ENCODE measurements at places on chromosomes 1 and 21.
A peak's percentile ranks its signal among the peaks of the same experiment; 100 is the strongest.

DNA sequence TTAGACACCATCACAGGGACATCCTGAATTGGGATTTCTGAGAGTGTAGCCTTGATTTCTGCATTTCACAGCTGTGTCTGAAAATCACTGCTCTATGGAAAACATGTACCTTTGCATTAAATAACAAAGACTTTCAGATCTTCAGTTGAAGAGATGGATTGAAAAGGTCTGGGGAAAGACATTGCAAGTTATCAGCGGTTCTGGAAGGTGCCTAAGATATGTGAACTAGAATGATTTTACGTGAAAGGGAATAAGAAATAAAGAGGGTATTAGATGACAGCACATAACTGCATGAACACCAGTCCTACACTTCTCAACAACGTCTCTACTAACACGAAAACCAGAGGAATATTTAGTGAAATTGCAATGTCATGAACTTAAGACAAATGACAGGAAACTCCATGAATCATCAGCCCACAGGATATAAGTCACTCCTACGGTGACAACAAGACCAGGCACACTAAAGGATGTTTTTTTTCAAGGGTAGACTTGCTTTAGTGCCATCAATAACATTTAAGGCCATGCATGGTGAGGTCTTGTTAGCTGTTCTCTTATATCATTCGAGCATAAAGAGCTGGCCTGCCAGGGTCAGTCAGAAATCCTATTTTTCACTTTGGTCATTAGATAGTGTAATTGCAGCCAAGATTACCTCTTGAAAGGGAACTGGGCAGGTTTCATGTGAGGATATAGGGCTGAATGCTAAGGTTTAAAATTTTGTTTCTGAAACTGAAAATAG lies 283.1 kb downstream of the GRIK1 start:
- DNase-seq = no peak

DNA sequence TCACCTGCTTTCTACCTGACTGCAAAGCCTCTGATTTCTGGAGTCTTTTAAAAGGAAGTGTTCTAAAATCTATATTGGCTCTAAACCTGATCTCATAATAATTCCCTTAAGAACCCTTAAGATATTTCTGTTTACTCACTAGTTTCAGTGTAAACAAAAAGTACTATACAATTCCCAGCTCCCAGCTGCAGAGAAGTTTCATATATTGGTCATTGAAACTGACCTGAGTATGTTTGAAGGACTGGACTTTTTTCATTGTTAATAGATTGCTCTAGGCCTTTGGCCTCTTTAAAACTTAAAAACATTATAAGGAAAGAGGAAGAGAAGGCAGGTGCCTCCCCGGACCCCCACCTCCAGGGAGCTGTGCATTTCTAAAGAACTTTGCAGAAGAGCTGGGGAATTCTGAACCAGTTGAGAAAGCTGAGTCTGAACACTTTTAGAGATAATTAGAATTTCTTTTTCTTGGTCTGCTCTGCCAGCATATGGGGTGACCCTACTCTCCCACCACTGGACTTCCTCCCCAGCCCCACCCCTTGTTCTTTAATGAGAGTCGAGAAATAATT lies 23.7 kb downstream of the CLIC6 start:
- DNase-seq = no peak

DNA sequence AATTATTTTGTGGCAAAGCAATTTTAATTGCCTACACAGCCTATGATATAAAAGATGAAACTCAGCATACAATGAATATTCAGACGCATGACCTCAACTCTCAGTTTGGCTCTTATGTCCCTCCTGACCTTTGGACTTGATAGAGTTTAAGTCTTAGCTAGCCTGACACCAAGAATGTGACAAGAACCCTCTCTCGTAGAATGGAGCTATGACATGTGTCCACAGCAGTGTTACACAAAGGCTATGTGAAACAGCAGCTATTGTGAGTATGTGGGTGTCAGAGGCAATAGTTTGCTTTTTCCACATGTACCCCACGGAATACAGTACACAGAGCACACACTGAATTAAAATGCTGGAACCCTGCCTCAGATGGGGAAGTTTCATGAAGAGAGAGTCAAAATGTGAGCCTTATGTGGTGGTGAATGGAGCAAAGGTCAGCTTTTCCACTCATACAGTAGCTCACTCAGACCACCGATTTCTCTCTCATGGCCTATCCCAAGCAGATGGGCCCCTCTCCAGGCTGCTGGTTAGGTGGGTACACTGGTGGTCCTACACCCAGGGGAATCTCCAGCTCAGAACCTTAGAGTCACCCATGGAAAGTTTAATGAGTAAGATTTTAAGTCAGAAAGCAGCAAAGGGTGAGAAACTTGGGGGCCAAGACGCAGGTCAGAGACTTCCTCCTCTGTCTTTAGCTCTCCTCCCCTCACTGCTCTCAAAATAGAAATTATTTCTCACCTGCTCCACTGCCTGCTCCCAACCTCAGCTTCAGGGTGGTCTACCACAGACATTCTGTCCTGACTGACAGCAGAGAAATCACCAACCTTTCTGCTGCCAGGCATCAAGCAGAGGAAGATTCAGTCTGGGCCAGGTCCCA lies 10.1 kb upstream of the XCL2 start:
- DNase-seq = no peak

DNA sequence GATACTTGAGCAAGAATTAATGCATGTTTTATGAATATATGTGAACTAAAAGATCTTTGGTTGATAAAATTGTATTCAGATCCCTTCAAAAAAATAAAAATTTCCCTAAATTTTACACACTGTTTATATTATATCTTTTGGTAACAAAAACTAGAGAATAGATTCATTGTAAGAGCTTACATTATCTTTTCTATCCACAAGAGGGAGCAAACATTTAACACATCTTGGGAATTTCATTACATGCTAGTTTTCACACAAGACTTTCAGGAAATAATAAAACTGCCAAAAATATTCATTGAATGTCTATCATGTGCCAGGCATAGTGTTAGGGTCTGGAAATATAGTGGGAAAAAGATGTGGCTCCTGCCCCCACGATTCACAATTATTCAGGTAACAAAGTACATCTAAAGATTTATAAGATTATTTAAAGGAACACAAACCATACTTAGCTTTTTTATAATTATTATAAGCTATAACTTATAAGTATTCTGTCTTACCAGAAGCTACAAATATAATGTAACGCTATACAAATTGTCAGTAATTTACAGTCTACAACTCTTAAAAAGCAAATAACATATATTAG lies 30.6 kb downstream of the FAF1 start:
- DNase-seq = peak; percentile 16

DNA sequence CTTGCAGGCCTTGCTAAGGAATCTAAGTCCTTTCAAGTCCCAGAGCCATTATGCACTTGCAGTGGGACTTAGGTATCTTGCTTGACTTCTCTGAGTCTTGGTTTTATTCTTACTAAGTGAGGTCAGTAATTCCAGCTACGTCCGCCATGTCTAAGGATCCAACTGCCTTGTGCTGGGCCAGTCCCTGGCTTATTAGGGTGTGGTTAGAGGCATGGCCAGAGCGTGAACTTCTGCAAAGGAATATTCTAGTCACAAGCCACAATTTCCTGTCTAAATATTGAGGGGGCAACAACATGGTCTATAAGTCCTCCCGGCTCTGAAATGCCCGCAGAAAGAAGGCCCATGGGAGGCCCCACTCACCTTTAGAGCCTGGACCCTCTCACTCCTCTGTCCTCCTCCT lies 82.9 kb downstream of the TMEM53 start:
- DNase-seq = no peak

DNA sequence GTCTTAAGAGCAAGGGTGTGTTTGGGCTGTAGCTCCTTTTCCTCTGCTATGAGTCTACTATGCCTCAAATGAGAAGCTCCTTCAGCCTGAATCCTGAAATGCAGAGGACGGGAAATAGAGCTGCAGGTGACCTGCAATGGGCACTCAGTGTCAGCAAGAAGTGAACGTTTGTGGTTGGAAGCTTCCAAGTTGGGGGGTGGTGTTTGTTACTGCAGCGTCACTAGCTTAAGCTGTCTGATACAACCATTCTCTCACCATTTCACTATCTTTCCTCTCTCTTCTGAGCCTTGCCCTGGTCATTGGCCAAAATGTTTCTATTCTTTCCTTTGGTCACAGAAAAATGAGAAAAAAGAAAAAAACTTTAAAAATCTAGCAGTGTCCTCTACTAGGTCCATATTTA lies 19.4 kb downstream of the TRIM67 start:
- no peak for DNase-seq

GRCh38 chr1:233620065-233620464 lies 6.2 kb downstream of the KCNK1 start:
- DNase-seq = no peak
